Left cardiac atrium (tissue), 4 donors: ENCODE measurements at places on chromosomes 12 and 14. TPM values are rescaled to one million over a fixed set of nuclear protein-coding genes. Genes with fewer than 3 reads are reported as not detected.

GRCh38 chr12:70487440-70487839 is 121.3 kb downstream of the KCNMB4 start:
- no peak for DNase-seq

GRCh38 chr12:44833561-44833960 is 42.6 kb downstream of the NELL2 start:
- DNase-seq, result no peak

- DNase-seq, result no peak
Observed at GRCh38 chr14:32710731-32711680, 227.7 kb upstream of the NPAS3 start.

GRCh38 chr12:68342966-68343365 is 10.8 kb upstream of the MDM1 start:
- DNase-seq, result no peak

DNA sequence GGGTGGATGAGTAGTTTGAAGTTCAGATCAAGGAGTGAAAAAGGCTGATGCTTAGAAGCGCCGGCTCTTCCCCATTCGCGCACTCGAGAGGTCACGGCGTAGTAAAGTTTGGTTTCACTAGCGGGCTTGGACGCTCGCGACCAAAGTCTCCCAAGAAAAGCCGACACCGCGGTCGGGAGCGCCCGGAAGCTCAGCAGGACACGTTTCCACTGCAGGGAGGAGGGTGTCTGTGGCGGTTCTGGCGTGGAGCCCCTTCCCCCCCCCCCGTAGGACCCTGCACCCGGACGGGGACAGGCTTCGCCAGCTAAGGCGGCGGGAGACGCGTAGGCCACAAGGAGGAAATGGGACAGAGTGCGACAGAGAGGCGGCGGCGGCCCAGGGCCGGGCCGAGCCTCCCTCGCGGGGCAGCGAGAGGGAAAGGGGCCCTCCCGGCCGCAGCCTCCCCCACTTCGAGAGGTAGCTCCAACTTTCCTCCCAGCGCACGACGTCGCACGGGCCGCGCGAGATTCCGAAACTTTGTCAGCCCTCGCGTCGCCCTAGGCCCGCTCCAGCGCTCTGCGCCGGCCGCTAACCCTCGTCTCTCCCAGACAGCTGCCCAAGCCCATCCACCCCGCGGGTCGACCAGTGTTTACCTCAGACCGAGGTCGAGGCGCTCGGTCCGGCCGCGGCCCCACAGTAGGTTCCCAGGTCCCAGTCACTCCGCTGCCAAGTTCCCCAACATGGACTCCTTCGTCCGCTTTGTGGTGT is 480 bp downstream of the SCAF11 start:
- DNase-seq, result peak; percentile 79

- no peak for DNase-seq
Observed at GRCh38 chr14:99148861-99149610, 123.0 kb downstream of the BCL11B start.

DNA sequence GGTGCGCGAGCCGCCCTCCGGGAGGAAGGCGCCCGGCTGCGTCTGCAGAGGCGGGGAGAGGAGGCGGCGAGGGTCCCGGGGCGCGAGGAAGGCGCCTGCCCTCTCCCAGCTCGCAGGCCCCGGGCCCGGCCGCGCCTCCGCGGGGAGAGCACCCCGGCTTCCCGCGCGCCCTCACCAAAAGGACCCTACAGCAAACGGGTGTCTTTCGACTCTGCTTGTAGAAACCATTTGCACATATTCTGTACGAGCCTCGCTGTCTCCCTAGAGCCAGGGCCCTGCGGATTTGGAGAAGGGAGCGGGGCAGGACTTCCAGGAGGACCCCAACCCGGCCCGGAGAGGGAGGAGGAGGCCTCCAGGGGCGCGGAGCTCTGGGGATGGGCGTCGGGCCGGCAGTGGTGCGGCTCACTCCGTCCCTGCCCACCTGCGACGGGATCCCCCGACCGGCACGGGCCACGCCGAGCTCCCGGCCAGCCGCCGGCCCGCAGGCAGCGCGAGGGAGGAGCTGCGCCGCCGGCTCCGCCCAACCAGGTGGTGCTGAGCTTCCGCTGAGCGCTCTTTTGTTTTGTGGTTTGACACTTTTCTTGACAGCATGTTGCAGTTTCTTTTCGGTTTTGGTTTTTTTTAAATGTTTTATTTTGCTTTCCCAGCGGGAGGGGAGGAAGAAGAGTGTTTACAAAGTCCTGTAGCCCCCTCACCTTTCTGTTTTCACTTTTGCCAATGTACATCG is 103.3 kb upstream of the FKBP4 start:
- DNase-seq, result no peak

GRCh38 chr14:38197001-38197783 is 10.5 kb upstream of the SSTR1 start:
- DNase-seq, result no peak

GRCh38 chr14:38837343-38838048 is 265.5 kb downstream of the SEC23A start:
- DNase-seq, result no peak

- no peak for DNase-seq
Observed at GRCh38 chr12:112294793-112295192, 87.4 kb downstream of the HECTD4 start.

GRCh38 chr12:70854138-70854537 is 66.4 kb downstream of the PTPRR start:
- no peak for DNase-seq

- DNase-seq, result no peak
Observed at GRCh38 chr12:17652436-17652835, 437.6 kb downstream of the RERGL start.

DNA sequence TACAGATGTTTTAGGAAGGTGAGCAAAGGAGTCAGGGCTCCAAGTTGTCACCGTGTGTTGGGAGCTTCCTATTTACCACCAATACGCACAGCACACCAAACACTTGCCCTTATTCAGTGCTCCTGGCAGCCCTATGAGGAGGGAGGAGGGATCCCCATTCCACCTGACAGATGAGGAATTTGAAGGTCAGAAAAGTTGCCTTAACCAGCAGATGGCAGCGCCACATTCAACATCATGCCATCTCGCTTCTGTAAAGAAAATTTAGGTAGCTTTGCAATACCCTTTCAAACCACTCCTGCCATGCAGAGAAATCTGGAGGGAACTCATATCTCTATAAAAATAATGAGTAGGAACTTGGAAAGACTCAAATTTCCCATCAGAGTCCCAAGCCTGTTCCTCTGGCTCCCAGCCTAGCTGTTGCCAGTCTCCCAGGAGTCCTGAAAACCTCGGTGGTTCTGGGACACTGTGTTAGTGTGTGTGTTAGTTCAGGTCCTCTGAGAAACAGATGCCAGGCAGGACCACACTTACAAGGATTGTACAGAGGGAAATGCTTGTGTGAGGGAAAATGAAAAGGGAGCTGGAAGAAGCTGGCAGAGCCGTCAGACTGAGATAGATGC is 410.5 kb downstream of the MED13L start:
- DNase-seq, result no peak

DNA sequence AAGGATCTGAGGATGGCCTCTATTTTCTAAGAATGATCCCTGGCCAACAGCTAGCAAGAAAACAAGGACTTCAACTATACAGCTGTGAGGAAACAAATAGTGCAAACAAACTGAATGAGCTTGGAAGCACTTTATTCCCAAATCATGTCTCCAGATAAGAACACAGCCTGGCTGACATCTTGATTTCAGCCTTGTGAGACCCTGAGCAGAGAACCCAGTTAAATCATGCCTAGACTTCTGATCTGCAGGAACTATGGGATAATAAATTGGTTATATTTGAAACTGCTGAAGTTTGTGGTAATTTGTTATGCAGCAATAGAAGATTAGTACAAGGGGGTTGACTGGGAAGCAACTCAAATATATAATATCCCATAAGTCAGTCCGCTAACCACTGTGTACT is 183.9 kb upstream of the BMP4 start:
- DNase-seq, result no peak

DNA sequence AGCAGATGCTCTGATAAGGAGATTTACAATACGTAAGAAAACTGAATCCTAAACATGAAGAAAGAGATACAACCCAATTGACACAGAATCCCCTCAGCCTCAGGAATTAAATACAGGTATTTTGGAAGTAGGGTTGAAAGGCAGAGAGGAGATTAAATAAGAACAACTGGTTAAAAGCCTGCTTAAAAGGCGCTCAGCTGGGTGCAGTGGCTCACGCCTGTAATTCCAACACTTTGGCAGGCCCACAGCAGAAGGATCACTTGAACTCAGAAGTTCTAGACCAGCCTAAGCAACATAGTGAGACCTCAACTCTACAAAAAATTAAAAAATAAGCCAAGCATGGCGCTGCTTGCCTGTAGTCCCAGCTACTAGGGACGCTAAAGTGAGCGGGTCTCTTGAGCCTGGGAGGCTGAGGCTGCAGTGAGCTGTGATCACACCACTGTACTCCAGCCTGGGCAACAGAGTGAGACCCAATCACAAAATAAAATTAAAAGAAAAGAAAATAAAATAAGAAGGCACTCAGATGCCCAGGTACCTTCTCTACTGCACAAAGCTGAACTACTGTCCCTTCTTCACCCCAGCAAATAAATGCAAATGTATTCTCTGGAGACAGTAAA is 32.9 kb downstream of the MED13L start:
- no peak for DNase-seq

DNA sequence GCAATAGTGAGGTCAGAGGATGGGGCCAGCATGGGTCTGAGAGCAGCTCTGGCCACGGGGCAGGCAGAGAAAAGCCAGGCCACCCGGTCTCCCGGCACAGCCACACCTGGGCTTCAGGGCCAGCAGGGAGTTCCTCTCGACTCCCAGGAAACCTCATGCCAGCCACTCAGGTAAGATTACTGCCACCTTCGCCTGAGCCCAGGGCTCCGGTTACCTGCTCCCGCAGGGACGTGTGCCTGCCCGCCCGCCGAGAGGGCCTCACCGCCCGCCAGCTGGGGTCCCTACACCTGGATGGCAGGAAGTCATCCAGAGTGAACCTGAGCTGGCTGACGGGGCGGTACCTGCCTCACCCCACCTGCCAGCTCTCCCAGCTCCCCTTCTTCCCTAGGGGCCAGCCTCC is 7.3 kb downstream of the JAG2 start:
- DNase-seq, result no peak

GRCh38 chr12:5369298-5369697 is 62.6 kb upstream of the NTF3 start:
- DNase-seq, result no peak

- DNase-seq, result no peak
Observed at GRCh38 chr14:92958373-92959188, 35.6 kb downstream of the CHGA start.

DNA sequence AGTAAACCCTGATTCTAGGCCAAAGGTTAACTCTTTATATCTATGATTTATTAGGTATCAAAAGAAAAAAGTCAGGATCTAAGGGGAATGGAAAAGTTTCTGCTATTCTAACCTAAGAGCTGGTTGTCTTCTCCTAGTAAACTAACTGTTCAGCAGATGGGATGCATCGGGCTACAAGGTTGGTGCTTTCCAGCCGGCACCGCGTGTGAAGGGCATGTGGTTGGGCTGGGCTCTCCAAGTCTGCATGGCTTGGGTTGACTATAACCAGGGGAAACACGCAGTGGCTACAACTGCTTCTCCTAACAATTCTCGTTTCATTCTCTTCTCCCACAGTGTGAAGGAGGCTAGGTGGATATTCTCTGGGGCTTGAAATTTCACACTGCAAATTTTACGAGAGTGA is 354.5 kb downstream of the APAF1 start:
- DNase-seq, result no peak

- DNase-seq, result no peak
Observed at GRCh38 chr14:97851428-97851995, 1054.3 kb downstream of the VRK1 start.

DNA sequence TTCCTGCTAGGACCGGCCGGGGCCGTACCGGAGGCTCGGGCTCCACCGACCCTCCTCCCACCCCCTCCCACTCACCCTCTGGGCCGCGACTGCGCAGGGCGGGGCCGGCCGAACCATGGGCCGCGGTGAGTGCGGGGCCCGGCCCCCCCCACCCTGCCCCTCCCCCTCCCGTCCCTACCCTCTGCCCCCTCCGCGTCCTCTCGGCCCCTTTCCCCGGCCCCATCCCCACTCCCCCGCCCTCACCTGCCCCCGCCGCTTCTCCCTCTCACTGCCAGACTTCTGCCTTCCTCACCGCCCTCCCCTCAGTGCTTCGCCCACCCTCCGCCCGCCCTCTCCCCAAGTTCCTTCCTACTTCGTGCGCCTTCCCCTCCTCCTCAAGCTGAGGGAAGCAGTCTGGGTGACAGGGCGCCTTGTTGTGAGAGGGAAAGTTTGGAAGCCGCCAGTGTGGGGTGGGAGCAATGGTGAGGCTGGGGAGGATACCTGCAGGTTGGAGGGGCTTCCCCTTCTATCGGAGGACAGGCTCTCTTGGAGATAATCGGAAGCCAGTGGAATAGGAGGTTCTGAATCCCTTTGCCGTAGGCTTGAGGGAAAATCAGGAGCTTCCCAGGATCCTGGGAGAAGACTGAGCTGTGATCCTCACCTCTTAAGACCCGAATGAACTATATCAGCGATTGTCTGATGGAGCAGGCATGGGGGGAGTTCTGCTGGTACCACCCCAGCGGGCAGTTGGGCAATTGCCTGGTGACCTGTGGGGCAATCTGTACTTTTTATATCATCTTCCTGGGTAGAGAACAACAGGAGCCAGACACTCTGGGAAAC is 472 bp downstream of the MBD6 start:
- DNase-seq, result peak; percentile 67

DNA sequence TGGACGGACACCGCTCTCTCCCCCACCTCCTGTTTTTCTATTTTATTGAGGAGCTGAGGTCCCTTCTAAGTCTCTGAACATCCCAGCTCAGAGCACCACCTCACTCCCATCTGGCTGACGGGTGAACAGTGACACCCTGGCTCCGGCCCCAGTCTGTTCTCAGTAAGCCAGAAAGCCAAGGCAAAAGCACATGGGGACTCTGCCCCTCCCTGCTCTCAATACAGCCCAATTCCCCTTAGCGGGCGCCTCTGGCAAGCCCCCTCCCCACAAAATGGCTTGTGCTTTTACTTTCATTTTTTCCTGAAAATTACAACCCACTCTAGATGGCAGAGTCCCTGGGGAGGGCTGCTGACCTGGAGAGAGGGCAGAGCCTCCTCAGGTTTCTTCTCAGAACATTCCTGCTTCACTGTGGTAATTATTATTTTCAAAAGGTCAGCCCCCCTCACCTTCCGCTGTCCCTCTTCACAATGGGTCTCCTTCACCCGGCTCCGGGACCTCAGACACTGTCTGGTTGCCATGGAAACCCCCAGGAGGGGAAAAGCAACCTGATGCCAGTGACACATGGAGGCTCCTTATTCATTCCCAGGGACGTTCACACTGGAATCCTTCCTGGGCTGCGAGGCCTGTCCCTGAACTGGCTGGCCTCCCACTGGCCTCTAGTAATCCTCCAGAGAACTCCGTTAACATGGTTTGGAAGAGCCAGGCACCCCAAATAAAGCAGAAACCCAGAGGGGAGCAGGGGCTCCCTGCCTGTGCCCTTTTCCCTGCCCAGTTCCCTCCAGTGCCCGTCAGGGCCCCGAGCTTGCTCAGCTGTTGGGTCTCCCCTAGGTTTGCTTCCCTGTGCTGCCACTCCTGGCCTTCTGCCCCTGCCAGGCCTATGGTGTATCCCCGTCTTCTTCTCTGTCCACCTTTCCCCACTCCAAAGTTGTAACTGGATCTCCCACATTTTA is 15.9 kb downstream of the COL2A1 start:
- no peak for DNase-seq

Gene RFLNA
- 0.52 TPM for total RNA-seq

Gene VWF
- total RNA-seq, result 241 TPM

Gene STON2
- 8.5 TPM for total RNA-seq

Gene RNASE3
- total RNA-seq, result not detected

Gene KLRC2
- not detected for total RNA-seq

Gene CLEC9A
- total RNA-seq, result not detected

Gene FAM90A1
- total RNA-seq, result 0.62 TPM

Gene LALBA
- not detected for total RNA-seq

Gene KRT82
- not detected for total RNA-seq

Gene DLK1
- 3.3 TPM for total RNA-seq

Gene LAG3
- total RNA-seq, result 0.62 TPM

Gene CD27
- total RNA-seq, result 0.35 TPM

Gene TCTN2
- 3.7 TPM for total RNA-seq

Gene FAM186B
- 0.31 TPM for total RNA-seq

Gene SCN8A
- total RNA-seq, result 0.41 TPM
